ENCODE measurements at places on chromosomes 12 and 14.

DNA sequence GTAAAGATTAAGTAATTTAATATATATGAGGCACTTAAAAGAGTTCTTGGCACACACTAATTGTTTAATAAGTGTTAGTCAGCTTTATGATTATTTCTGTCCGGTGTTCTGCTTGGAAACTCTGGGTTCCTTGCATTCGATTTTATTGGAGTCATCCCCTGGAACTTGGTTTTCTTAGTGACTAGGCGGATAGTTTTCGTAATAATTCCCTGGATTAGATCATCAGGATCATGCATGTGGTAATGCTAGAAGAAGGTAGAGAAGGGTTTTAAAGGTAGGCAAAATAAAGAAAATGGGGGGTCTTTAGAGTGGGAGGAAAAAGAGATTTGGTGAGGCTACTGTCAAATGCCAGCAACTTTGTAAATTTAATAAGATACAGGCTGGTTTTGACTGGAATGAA is 88.4 kb downstream of the MYF5 start:
- no peak for DNase-seq

DNA sequence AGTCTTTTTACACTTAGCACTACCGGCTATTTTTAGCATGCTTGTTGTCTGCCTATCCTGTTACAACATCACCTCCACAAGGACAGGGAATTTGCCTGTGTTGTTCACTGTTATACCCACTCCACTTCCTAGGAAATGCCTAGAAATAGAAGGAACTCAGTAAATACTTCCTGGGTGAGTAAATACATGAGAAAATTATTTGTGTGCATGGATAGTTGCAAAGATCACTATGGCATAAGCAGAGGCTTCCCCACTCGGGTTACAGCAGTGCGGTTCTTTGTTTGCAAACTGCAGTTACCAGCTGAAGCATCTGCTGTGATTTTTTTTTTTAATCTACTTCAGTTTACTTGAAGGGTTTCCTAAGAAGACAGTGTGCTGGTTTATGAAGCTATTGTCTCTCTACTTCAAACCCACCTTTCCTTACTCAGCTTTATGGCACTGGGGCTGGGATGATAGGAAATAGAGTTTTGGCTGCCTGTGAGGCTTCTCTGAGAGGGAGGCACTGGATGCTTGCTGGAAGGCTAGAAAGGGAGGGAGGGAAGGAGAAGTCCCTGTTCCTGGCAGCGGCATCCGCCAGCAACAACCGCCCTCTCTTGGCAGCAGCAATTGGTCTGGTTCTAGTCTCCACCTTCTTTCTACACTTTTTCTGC is 29.0 kb downstream of the PDE6H start:
- no peak for DNase-seq

- no peak for DNase-seq
These were observed at the start of gene GPR135 for GRCh38 chr14:59465316-59466135. Gene GPR135, minus strand, starts transcription at chr14:59465380. Its CDS starts 154 bp downstream, at chr14:59465226.

DNA sequence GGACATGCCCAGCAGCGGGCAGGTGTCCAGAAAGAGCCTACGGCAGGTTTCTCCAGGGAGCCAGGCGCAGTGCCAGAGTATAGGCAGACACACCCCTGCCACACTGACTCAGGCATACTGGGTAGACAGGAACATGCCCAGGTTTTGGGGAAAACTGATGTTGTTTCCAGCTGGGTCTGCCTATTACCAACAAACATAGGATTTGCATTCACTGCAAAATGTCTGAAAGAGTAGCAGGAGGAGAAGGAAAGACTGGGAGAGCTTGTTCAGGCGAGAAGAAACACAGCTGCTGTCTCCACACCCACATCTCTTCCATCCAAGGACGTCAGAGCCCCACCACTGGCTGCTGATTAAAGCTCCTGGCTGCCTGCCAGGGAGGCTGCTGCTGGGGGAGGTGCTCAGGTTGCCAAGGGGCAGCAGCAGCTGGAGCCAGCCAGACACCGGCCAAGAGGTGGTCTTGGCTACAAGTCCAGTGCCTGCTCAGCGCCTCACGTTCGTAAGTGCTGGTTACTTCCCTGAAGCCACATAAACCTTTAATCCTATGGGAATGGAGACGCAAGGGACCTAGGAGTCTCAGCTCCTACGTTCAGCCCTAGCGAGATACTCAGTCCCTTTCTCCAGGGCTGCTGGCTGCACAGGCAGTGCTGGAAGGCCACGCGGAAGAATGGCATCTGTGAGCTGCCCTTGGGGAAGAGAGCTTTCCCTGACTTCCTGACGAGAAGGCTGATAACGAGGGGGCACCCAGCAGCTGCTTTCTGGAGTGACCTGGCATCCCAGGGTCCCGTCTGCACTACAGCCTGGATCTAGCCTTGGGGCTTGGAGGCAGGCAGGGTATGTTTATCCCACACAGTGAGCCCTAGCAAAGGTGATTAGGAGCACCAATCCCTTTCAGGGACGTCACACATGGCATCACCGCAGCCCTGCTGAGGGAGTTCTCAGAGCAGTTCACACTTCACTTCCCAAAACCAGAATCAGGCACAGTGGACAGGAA is 58.1 kb downstream of the PLEKHG3 start:
- DNase-seq: peak; percentile 51

- DNase-seq: no peak
These were observed 143.0 kb upstream of the CPNE8 start for GRCh38 chr12:39048395-39048794.

DNA sequence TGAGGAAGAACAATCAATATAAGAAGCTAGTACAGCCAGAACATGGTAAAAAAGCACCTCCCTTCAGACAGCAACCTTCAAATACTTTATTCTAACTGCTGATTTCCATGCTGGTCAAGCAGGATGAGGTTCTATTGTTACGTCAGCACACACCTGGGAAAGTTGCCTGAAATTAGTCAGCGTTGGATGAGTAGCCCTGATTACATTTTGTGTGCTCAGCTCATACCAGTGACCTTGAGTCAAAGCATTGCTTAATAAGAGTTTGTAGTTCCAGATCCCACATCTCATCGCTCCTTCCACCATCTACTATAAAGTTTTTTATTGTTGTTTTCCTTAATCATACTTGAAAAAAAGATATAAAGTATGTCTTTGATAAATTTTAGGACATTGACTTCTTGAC is 361.5 kb downstream of the EGLN3 start:
- no peak for DNase-seq

- DNase-seq: no peak
These were observed 270.4 kb upstream of the FAR2 start for GRCh38 chr12:28878629-28879028.

- no peak for DNase-seq
These were observed 60.9 kb upstream of the TMEM263 start for GRCh38 chr12:106894774-106895173.

- no peak for DNase-seq
These were observed 310.6 kb downstream of the GLT1D1 start for GRCh38 chr12:129163861-129164260.

DNA sequence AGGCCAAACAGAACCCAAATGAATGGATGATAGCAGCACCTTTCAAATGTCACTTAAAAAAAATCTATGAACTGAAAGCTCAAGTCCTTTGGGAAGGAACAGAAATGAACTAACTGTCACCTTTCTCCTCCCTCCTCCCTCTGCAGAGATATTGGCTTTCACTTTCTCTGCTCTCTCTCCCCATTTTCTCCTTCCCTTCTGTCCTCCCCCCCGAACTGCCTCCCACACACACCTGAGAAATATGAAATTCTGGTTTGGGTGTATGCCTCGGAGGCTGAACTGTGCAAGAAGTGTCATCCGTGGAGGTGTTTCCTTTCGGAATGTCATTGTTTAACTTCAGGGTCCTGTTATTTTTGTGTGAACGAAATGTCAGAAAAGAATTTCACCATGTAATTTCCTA is 87.8 kb downstream of the NEDD1 start:
- no peak for DNase-seq

DNA sequence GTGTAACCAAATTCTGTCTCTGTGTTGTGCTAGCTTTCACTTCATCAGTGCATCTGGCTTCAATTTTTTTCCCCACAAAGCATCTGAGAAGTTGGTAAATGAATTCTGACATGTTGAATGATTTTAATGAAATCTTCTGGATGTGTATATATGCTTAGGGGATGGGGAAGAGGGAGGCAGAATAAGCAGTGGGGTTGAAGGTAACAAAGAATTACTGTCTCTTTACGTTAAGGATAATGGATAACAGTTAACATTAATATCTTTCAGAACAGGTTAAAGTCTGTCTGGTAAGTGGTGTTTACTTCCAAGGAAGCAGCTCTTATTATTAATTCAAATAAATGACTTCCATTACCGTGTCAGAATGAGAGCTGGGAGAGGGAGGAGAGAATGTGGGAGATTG is 261.7 kb downstream of the ERC1 start:
- no peak for DNase-seq

DNA sequence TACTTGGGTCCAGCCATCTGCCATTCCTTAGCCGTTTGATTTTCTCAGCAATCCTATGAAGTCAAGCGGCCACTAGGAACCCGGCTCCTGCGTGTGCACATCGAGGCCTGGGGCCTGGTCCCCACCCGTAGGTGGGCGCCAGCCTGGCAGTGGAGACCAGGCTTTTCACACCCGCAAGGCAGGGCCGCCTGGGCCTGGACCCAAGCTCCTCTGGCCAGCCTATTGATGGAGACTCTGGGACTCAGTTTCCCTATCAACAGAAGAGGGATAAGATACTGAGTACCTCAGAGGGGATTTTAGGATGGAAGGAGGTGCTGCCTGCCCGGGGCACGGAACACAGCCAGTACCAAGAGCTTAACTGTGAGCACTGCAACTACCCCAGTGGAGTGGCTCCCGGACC is 104.3 kb upstream of the C14orf180 start:
- DNase-seq: no peak

GRCh38 chr14:100673085-100673806 is 53.4 kb upstream of the DLK1 start:
- no peak for DNase-seq

- no peak for DNase-seq
These were observed 319.7 kb downstream of the MED13L start for GRCh38 chr12:115957686-115958290.

DNA sequence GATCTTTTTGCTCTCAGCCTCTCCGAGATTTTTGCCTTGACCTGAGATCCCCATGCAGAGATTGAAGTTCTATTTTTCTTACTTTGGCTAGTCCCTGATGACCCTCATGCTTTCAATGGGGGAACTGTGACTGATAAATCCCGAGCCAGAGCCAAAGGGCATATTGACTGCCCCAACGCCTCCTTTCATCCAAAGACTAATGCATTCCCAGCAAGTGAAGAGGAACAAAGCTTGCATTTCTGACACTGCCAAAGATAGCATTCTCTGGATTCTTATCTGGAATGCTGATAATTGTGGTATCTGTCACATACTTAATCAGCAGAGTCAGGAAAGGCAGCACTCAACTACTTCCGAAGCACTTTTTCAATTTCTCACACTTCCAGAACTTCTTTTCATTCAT is 152.3 kb upstream of the EGLN3 start:
- DNase-seq: no peak

GRCh38 chr14:31536201-31536960 is 24.8 kb upstream of the NUBPL start:
- DNase-seq: no peak

DNA sequence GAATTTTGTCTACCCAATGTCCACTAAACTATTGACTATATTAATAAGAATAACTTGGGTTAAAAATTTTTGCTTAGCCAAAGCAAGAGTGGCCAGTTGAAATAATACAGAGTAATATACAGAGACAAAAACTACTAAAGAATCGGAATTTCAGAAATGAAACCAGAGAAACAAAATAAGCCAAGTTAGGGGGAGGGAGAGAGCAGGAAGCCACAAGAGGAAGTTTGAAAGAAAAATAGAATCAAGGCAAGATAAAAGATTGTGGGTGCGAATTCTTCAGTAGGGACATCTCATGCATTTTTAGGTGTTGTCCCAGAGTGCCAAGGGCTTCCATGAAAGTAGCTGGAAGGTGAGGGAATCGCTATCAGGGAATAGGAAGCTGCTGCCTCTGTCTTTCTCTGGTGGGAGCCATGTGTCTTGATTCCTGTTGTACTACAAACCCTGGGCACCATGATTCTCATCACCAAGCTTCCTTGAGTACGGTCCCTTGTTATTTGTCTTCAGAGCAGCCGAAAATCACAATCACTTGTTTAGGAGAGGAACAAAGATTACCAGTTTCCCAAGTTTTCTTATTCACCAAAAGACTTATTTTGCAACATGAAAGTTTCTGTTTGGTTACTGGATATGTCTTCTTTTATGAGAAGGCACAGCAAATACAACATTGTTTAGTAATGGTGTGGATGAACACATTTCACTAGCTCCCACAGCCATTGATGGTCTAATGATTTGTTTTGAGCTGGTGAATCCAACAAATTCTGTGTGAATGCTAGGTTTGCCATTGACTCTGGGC is 16.7 kb downstream of the NEUROD4 start:
- DNase-seq: no peak

DNA sequence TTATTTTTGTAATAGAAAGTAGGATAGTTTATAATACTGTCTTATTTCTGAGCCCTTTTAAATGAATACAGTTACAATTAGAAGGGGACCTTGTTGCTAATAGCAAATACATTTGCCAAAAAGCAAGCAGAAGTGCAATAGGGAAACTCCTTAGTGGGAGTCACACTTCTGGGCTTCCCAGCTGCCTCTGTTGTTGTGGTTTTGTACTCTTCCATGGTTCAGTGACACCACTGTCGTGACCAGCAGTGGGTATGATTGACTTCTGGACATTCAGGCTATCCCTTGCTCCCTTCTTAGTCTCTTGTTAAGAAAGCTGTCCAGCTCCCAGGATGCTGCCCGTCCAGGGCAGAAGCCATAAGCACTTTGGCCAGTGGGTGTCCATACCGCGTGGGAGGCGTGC is 22.6 kb downstream of the TCTN1 start:
- DNase-seq: no peak

GRCh38 chr14:88233915-88234314 is 89.2 kb downstream of the KCNK10 start:
- DNase-seq: no peak

Data from activated CD8-positive, alpha-beta memory T cell treated with anti-CD3 and anti-CD28 coated beads, Interleukin-2, amount 10 ng/mL, durations not matched to agents 7 days and 5 days (primary cell).